ENCODE measurements at places on chromosomes 1 and 21. TPM values are rescaled to one million over a fixed set of nuclear protein-coding genes. Genes with fewer than 3 reads are reported as not detected.

Gene NCSTN
- 93.2 TPM for total RNA-seq

Gene CFAP107
- not detected for total RNA-seq

Gene CELA3B
- total RNA-seq: not detected

Gene EPHX1
- 26.5 TPM for total RNA-seq

Gene LRRC39
- total RNA-seq: 132 TPM

Gene HES5
- total RNA-seq: 2.8 TPM

Gene AIRE
- 0.10 TPM for total RNA-seq

GRCh38 chr1:6396998-6397397 lies 3.4 kb upstream of the ACOT7 start:
- no peak for DNase-seq

DNA sequence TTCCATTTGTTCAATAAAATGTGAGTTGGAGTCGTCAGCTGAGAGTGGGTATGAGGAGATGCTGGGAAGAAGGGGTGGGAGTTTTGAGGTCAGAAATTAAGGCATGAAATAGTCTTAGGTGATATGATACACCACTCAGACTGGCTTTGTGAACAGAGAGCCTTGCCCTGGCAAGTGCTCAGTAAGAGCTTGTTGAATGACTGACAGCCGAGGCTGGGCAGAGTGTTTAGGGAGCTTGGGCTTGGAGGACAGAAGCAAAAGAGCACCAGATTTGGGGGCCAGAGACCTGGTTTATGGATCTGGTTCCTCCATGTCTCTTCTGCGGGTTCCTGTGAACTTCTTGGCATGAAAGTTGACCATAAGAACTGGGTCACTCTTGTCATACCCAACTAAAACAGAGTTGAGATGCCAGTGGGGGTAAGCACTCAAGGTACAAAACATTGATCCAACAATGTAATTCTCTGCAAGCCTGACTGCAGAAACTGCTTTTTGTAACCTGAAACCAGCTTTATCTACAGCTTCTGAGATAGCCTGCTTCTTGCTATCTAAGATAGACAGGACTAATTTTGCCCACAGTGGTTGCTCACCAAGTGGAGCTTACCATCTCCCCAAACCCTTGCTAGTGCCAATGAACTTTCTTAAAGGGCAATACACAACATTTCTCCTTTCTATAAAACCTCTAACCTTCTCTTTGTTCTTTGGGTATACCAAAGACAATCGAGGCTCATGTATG lies 126.4 kb downstream of the TENT5C start:
- DNase-seq: no peak

GRCh38 chr21:36699546-36700294 lies 805 bp downstream of the SIM2 start:
- no peak for DNase-seq

GRCh38 chr1:224612246-224612645 lies 3.9 kb upstream of the CNIH3 start:
- no peak for DNase-seq

DNA sequence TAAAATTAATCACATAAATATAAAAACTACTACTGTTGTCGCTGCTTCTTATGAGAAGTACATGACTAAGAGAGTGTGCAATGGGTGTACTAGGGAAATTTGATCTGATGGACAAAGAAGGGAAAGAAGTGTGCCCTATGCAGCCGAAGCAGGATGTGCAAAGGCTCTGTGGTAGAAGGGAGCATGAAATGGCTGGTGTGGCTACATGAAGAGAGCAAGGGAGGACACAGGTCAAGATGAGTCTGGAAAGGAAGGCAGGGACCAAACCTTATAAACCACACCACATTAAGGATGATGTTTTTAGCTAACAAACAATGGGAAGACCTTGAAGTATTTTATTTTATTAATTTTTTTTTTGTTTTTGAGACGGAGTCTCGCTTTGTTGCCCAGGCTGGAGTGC lies 20.0 kb downstream of the MAB21L3 start:
- DNase-seq: no peak

GRCh38 chr1:109762821-109763645 lies 690 bp downstream of the EPS8L3 start:
- DNase-seq: no peak

DNA sequence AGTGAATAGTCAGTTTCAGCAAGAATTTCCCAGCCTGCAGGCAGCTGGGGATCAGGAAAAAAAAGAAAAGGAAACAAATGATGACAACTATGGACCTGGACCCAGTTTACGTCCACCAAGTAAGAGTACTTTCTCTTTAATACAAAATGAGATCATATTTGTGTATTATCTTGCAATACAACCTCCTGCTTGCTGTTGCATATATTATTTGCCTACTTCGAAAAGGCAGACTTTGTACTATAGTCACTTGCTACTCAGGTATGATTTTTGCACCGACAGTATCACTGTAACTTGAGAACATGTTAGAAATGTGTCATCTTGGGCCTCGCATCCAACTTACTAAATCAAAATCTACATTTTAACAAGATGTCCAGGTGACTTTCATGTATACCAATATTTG lies 30.4 kb downstream of the PRRC2C start:
- no peak for DNase-seq

DNA sequence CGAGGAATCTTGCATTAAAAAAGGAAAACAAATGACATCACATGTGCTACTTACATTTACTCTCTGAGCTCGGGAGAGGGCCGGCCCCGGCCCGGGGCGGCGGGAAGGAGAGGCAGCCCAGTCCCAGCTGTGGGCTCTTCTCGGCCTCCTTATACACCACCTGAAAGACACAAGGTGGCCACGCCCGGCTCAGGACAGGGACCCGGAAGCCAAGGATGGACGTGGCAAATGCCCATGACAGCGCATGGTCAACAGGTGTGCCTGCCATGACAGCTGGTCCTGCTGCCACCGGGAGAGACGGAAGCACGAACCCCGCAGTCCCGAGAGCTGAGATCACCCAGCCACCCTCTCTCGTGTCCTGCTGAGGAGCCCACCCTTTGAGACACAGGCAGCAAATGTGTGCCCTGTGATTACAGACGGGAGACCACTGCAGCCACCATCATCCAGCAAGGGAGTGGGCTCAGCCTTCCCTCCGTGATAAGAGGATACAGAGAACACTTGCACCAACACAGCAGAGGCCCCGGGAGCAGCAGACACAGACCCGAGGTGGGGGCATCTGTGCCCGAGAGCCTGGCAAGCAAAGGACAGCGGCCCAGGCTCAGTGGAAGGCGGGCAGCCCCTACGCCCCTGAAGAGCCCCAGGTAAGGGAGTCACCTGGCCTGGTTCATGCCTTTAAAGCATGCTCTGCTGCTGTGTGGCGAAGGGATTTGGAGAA lies 8.7 kb downstream of the TPRG1L start:
- DNase-seq: no peak

- DNase-seq: peak; percentile 87
Observed at GRCh38 chr1:150560011-150560438, 10.8 kb downstream of the ADAMTSL4 start.

DNA sequence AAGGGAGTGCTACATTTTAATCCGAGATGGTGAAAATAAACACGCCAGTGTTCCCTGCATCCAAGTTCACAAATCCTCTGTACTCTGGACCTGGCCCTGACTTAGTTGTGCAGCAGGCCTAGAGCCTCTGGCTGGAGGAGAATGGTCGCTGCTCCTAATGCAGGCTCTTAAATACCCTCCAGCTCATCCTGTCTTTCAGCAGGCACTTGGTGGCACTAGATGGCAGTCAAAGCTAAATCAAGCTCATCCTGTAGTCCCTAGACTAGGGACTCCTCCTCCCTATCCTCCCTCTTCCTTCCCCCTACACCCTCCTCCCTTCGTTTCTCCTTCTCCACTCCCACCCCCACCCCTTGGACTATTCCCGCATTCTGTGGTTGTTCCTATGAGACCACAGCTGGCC lies 41.6 kb upstream of the MTR start:
- DNase-seq: peak; percentile 18

- no peak for DNase-seq
Observed at GRCh38 chr1:64701886-64702285, 43.0 kb upstream of the RAVER2 start.

DNA sequence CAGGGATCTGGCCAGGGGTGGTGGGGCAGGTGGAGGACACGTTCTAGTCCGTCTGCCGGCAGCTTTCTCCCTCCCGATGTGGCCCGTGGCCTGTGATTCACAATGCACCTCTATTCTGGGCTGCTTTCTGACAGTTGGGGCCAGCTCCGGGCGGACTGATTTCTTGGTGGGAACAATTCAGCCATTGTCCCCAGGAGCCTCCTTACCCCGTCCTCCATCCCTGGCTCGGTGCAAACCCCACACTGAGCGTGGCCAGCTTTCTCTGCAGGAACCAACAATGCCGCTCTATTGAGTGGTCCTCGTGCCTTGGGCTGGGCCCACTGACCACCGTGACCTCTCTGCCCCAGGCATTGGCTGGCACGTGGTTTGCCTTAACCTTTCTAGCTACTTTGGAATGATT lies 29.7 kb downstream of the PADI2 start:
- peak; percentile 31 for DNase-seq

- no peak for DNase-seq
Observed at GRCh38 chr1:66274634-66275033, 259.3 kb upstream of the SGIP1 start.

DNA sequence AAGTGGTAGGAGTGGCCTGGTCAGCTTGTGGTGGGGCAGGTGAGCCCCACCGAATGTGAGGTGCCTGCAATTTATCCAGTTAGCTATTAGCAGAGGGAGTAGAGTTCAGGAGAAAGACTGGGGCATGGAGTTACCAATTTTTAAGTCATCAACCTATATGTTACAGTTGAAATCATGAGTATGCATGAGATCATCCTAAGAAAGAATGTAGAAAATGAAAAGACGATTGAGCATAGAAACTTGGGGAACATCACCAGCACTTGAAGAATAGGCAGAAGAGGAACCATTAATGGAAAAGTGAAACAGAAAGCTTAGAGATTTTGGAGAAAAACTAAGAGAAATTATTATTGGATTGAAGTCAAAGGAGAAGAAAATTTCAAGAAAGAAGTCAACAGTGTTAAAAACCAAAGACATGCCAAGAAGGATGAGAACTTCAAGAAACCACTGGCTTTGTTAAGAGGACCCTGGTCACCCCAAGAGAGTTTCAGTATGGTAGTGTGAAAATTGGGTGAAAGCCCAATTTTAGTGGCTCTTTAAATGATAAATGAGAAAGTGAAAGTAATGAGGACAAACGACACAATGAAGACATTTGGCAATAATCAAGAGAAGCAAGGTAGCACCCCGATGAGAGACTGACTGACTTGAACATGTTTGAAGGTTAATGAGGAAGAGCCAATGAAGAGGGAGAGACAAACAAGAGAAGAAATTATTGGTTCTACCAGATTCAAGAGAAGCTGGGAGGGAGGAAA lies 36.7 kb downstream of the DNASE2B start:
- no peak for DNase-seq

All from tongue (tissue), 3 donors.